ENCODE measurements at places on chromosomes 4 and X. TPM values are rescaled to one million over a fixed set of nuclear protein-coding genes. Genes with fewer than 3 reads are reported as not detected.

- no peak for DNase-seq
Measured at GRCh38 chr4:69859140-69859685, 732 bp downstream of the SULT1E1 start.

The CT45A5 gene
- 35.2 TPM for total RNA-seq

DNA sequence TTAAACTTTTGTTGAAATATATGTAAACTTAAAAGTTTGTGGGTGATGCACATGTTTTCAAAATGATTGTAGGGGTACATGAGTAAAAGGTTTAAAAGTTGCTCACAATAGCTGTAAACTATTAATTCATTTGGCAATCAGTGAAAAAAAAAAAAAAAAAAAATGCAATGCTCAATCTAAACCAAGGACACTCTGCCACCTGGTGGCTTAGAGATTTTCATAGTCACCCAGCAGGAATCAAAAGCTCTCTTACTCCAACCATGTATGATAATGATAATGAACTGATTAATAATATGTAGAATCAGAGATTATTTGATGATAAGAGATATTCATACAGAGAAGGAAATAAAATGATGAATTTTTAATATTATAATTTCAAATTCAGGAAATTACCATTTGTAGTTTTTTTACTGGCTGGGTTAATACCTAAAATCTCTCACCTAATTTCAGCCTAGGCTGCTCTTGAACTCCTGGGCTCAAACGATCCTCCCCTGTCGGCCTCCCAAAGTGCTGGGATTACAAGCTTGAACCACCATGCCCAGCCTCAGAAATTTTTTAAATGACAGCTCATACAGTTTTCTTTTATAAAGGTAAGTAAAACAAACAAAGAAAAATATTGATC is 46.9 kb upstream of the SLC25A4 start:
- peak; percentile 78 for DNase-seq

- DNase-seq = no peak
Measured at GRCh38 chr4:136644279-136644678, 888.0 kb downstream of the PCDH18 start.

GRCh38 chr4:61373901-61374440 is 173.8 kb downstream of the ADGRL3 start:
- no peak for DNase-seq

The MSL3 gene
- 14.7 TPM for total RNA-seq

DNA sequence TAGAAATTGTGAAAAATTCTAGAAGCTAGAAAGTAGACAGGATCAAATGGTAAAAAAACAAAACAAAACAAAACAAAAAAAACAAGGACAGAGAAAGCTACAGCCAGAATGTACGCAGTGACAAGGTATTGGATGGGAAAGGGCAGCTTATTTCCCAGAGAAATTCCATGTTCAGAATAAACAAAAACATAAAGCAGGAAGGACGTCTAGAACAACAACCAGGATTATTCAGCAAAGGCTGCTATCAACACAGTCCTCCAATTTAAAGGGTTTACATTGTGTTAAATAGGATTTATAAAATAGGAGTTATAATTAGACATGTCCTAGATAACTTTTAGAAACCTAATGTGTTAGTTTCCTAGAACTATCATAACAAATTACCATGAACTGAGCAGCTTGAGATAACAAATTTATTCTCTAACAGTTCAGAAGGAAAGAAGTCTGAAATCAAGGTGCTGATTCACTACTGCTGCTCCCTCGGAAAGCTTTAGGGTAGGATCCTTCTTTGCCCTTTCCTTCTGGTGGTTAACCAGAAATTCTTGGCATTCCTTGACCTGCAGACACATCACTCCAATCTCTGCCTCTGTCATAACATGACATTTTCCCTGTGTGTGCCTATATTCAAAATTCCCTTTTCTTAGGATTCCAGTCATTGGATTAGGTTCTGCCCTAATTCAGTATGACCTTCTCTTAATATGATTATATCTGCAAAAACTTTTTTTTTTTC is 175.6 kb downstream of the SNCA start:
- DNase-seq = peak; percentile 61

The FGF13 gene
- total RNA-seq = 24.2 TPM

The SOX3 gene
- not detected for total RNA-seq

The CCDC149 gene
- total RNA-seq = 0.40 TPM

- no peak for DNase-seq
Measured at GRCh38 chr4:71243091-71243833, 95.6 kb upstream of the SLC4A4 start.

- DNase-seq = no peak
Measured at GRCh38 chr4:138724530-138724929, 291.1 kb upstream of the NOCT start.

The NAP1L3 gene
- 1.9 TPM for total RNA-seq

GRCh38 chrX:39563178-39563577 is 534.6 kb downstream of the BCOR start:
- no peak for DNase-seq

The AADAT gene
- 17.8 TPM for total RNA-seq

The MTMR8 gene
- total RNA-seq = 1.6 TPM

GRCh38 chrX:50430917-50431575 is 39.6 kb downstream of the DGKK start:
- no peak for DNase-seq

- DNase-seq = peak; percentile 77
Measured at GRCh38 chrX:155819966-155820491, 61.1 kb upstream of the VAMP7 start.

The GNPDA2 gene
- 25.4 TPM for total RNA-seq

The GJB1 gene
- 351 TPM for total RNA-seq

The SULT1E1 gene
- not detected for total RNA-seq

DNA sequence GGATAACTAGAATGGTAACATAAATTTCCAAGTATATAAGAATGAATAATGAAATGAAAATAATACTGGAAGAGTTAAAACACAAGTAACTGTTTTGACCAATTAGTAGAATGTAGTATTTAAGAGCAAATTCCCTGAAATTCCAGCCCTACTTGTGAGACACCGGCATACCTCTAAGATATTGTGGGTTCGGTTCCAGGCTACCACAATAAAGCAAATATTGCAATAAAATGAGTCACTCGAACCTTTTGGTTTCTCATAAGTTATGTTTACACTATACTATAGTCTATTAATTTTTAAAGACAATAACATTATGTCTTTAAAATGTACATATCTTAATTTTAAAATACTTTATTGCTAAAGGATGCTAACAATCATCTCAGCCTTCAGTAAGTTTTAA is 15.2 kb upstream of the IQCM start:
- no peak for DNase-seq

The NWD2 gene
- total RNA-seq = not detected

The MRFAP1 gene
- 45.0 TPM for total RNA-seq

The CXCL6 gene
- total RNA-seq = not detected

GRCh38 chr4:120964596-120964995 is 42.1 kb upstream of the PRDM5 start:
- DNase-seq = no peak

DNA sequence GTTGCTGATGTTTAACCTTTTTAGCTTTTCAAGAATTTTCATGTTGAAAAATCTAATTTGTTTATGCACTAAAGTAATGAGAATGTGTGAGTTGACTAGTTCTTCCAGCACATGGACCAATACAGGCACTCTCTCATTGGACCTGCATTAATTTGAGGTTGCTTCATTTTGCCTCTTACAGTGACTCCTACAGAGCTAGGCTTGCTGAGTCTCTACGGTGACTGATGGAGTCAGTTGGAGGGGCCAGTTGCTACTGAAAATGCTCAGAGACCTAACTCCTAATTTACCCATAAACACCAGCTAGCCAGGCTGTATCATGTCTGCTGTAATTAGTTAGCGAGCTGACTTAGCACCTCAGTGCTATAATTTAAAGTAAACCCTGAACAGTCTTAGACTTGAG is 10.9 kb downstream of the MTHFD2L start:
- no peak for DNase-seq

The CXXC4 gene
- 1.7 TPM for total RNA-seq

Measured in SK-MEL-5 (cell line).